ENCODE measurements at places on chromosomes 2 and 18.

DNA sequence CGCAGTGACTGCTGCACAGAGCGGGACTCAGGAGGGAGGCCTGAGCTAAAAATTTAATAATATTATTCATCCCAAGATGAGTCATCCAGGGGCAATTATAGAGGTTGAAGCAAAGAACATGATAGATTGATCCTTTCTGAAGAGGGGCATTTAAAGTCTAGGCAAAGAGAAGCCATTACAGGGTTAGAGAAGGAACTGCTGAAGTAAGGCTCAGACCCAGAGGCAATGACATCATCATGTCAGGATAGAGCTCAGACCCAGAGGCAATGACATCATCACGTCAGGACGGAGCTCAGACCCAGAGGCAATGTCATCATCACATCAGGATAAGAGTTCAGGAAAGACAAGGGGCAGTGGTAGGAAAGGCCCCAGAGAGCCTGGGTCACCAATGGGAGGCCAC, 184.0 kb downstream of the TMEM18 start:
- DNase-seq = no peak

GRCh38 chr2:203914546-203915182, 21.9 kb upstream of the ICOS start:
- no peak for DNase-seq

- DNase-seq = no peak
Measured at GRCh38 chr2:122960759-122961641, 1064.1 kb upstream of the CNTNAP5 start.

DNA sequence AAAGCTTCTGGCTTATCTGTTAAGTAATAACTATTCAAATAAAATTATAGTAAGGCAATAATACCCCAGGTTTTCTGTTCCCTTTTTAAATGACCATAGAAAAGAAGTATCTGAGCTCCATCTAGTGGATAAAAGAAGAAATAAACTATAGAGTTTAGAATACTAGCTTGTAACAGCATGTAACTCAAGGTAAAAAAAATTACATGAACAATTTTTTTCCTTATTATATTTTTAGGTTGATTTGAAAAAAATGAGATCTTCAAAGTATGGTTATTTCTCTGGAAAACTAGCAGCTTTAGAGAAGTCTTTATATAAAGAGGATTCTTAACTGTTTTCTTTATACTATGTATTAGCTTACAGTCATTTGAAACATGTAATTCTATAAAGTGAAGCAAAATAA, 58.1 kb downstream of the NCKAP1 start:
- DNase-seq = no peak

DNA sequence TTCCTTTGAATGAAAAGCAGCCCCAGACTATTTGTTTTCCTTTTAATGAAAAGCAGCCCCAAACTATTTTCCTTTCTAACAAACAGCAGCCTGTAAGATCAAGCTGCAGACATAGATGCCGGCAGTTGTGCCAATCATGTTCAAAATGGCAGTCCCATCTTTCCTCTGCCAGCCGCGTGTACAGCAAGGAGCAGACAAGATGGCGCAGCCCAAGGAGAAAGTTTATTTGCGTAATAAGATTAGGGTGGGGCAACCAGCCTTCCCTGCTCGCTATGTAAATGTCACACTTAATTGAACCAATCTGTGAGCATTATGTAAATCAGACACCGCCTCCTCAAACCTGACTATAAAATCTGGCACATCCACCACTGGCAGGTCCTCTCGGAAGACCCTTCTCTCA, 226.0 kb downstream of the TGIF1 start:
- no peak for DNase-seq

DNA sequence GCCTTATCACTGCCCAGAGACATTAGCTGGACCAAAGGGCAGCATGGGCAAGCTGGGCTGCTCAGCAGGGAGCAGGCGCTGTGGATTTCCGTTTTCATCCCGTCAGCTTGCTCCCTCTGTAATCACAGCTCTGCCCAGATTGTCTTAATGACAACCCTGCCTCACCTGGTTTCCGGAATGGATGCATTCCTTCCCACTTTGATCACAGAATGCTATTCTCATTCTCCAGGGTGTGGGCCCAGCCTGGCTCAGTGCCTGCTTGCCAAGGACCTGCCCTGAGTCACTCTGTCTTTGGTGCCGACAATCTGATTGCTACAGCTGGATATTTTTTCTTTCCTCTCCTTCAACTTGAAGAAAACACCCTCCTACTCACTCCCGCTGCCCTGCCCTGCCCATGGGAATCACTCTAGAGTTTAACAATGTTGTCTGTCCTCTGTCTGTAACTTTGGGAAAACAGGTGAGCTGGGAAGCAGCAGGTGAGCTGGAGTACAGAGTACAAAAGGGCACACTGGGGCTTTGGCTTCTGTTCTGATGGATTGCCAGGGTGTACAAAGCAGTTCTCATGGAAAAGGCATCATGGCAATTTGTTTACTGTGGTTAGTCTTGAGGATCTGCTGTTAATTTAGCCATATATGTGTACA, 27.2 kb upstream of the FAM136A start:
- no peak for DNase-seq

GRCh38 chr2:168583710-168584521, 127.8 kb downstream of the CERS6 start:
- no peak for DNase-seq

- DNase-seq = no peak
Measured at GRCh38 chr2:233769260-233769659, 8.9 kb upstream of the MROH2A start.

GRCh38 chr2:55672630-55673029, 21.0 kb downstream of the PNPT1 start:
- no peak for DNase-seq

GRCh38 chr2:217101972-217102371, 242.1 kb upstream of the TNP1 start:
- no peak for DNase-seq

DNA sequence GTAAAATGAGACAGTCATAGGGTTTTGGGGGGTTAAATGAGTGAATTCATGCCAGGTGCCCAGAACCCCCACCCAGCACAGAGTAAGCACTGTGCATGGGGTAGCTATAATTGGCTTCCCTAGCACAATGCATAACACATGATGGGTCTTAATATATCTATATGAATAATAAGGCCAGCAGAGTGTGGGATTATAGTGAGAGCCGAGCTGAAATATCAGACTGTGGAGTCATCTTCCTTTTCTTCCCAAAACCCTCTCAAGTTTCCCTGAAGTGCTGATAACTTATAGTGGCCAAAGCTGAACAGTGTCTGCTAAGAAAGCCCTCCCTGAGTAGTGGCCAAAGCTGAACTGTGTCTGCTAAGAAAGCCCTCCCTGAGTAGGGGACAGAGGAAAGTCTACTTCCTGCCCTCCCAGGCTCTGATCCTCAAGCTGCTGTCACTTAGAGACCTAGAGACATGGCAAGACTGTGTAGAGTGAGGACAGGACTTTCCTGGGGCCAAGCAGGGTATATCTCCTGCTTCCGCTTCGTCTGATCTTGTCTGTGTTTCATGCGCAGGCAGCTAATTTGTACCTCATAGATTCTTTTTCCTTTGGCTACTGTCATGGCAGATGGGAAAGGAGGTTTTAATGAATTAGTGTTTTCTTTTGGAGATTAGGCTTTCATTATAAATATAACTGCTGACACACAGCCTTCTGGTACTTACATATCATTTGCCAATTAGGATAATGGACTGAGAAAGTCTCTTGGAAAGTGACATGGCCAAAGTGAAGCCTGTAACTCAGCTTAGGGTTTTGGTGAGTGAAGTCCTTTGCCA, 94.9 kb downstream of the FHOD3 start:
- DNase-seq = no peak

GRCh38 chr2:223735659-223736244, 101.6 kb downstream of the AP1S3 start:
- no peak for DNase-seq

DNA sequence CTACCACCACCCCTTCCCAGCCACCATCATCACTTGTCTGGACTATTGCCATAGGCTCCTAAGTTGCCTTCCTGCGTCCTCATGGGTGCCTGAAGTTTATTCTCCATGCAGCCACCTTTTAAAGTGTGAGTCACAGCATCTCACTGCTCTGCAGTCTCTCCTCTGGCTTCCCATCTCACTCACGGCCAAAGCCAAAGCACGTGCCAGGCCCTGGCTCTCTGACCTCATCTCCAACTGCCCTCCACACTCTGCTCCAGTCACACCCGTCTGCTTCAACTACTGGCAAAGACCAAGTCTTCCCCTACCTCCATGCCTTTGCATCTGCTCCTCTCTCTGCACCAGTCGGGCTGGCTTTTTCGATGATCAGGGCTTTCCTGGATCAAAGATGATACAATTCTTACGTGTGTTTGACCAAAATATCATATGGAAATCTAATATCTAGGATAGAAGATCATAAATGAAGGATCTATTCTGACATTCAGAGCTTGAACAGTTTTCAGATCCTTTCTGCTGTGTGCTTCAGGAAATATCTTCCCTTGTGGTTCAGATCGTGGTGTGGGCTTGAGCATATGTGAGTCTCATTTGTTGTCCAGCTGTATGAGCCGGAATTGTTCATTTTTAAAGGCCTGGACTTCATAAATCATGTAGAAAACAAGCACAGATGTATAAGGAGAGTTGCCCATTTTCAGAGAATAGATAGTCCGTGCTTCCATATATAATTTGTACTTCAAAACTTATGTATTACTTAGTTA, 175.6 kb downstream of the PRKCE start:
- no peak for DNase-seq

DNA sequence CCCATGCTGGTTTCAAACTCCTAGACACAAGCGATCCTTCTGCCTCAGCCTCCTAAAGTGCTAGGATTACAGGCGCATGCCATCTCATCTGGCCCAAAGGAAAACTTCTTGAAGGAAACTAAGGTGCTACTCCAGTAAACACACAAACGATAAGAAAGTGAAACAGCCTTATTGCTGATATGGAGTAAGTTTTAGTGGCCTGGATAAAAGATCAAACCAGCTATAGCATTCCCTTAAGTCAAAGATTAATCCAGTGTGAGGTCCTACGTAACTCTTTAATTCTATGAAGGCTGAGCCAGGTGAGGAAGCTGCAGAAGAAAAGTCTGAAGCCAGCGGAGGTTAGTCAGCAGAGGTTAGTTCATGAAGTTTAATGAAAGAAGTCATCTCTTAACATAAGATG, 40.8 kb upstream of the POTEE start:
- DNase-seq = no peak

- DNase-seq = no peak
Measured at GRCh38 chr18:63708650-63709049, 5.9 kb downstream of the SERPINB11 start.
